ENCODE measurements at places on chromosomes 1 and 21.

GRCh38 chr21:19340303-19340702 lies 936.7 kb upstream of the TMPRSS15 start:
- no peak for DNase-seq

DNA sequence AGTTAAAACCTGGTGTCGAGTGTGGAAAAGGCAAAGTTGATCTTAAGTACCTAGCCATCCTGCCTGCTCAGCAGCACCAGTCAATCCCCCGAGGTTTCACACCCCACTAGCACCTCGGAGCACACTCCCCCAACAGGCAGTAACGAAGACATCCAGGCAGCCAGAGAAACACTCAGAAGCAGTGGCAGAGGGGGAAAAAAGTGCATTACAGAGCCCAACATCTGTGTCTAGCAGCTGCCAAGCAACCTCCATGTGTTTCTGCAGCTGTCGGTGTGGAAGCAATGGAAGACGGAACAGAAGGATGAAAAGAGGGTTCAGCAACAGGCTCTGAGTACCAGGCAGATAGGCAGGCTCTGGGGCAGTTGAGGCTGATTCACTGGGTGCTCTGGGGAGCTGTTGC lies 73.4 kb upstream of the PROX1 start:
- no peak for DNase-seq

DNA sequence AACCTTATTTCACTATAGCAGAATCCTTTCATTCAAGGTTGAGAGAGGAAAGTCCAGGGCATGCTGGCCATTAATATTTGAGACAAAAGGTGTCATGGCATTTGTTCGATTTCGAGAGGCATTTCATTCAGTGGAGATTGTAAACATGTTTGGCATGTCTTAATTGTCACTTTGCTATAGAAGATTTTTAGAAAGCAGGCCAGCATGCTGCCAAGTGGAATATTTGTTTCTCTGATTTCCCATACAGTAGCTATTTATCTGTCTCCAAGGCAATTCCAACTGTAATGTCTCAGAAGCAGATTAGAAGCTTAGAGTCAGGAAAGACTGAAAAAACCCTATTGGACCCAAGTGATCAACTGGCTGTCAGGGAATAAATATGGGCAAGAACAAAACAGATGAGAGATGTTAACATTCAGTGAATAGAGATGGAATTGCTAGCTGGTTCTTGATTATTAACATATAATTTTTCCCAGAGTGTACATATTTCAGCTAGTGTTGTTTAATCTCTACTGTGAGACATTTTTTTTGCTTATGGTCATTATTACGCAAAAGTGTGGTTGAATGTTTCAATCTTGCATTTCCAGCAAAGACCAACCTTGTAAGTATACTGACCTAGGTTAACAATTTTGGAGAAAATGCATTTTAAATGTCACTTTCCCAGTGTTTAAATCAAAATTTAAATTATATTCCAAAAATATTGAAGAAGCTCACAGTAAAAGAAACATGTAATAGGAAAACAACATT lies 174.6 kb downstream of the KCNK2 start:
- peak; percentile 35 for DNase-seq

GRCh38 chr1:15180945-15181523 lies 27.5 kb downstream of the TMEM51 start:
- no peak for DNase-seq

DNA sequence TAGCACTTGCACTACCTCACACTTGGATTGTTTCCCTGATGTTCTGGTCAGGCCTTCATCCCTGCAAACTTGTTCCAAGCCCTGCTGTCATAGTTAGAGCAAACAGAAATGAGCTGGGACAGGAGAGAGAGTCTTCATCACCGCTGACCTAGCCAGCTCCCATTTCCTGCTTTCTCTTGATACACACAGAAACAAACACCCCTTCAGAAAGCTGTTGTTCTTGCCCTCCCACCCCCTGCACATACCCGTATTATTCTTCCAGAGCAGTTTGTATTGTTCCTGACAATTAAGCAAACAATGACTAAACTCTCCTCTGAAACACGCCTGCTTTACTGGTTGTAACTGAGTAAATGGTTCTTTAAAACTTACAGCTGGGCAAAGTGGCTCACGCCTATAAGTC lies 2.9 kb upstream of the SYT2 start:
- no peak for DNase-seq

GRCh38 chr1:216183454-216183853 lies 239.8 kb downstream of the USH2A start:
- DNase-seq = peak; percentile 88

GRCh38 chr21:26945916-26946675 lies 20.8 kb downstream of the ADAMTS5 start:
- DNase-seq = peak; percentile 46

All from fibroblast of upper back skin (primary cell).